ENCODE measurements at places on chromosomes 6 and 20. TPM values are rescaled to one million over a fixed set of nuclear protein-coding genes. Genes with fewer than 3 reads are reported as not detected.

GRCh38 chr20:24582373-24583168 lies 113.1 kb downstream of the SYNDIG1 start:
- no peaks in the 10 kb centered on the region for H3K36me3 ChIP-seq
- H3K27me3 ChIP-seq: no peaks in the 10 kb centered on the region
- no peaks in the 10 kb centered on the region for H3K4me1 ChIP-seq
- H3K27ac ChIP-seq: no peak overlapping the region

GRCh38 chr6:3353939-3354338 lies 95.2 kb downstream of the PSMG4 start:
- H3K27me3 ChIP-seq: no peaks in the 10 kb centered on the region
- H3K27ac ChIP-seq: no peak overlapping the region
- no peak overlapping the region for H3K4me3 ChIP-seq
- H3K4me1 ChIP-seq: peaks cover 27% of the 10 kb centered on the region
- no peaks in the 10 kb centered on the region for H3K36me3 ChIP-seq

GRCh38 chr20:62362991-62363919 lies 3.9 kb downstream of the LAMA5 start:
- peaks cover 8% of the 10 kb centered on the region for H3K36me3 ChIP-seq
- peak; percentile 27 for DNase-seq
- no peaks in the 10 kb centered on the region for H3K27me3 ChIP-seq
- H3K27ac ChIP-seq: peak overlapping the region; percentile 97

- DNase-seq: no peak
- no peak overlapping the region for H3K4me3 ChIP-seq
- no peak overlapping the region for H3K27ac ChIP-seq
- H3K36me3 ChIP-seq: no peaks in the 10 kb centered on the region
- H3K27me3 ChIP-seq: no peaks in the 10 kb centered on the region
- H3K4me1 ChIP-seq: peaks cover 44% of the 10 kb centered on the region
Measured at GRCh38 chr6:107622269-107622668, 132.4 kb downstream of the SOBP start.

DNA sequence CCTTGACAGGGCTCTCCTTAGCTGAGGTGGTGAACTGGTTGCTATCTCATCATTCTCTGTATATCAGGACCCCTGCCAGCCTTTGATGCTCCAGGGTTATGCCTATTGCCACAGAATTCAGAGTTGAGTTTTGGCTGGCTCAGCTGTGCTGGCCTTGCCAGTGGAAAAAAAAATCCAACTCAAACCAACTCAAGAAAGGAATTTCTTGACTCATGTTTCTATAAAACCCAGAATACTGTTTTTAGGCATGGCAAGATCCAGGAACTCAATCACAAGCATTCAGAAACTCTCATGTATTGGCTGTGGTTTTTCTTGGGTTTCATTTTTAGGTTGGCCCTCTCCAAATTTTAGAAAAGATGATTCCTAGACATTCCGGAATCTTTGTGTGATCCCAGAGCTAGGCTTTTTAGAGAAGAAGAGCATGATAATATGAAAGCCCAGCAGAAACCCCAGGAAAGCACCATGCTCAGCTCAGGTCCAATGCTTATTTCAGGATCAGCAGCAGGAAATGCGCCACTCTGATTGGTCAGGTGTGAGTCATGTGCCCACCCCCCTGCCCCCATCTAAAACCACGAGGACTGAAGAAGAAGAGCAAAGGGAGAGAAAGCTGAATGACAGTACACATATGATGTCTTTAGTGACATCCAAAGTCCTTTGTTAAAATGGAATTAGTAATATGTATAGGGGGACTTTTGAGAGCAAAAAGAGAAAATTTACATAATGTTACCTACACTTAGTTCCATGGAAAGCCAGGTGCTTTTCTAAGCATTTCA lies 122.9 kb downstream of the RNF144B start:
- H3K27me3 ChIP-seq: peaks cover 3% of the 10 kb centered on the region
- no peak overlapping the region for H3K4me3 ChIP-seq
- no peak overlapping the region for H3K27ac ChIP-seq
- no peaks in the 10 kb centered on the region for H3K36me3 ChIP-seq
- no peaks in the 10 kb centered on the region for H3K4me1 ChIP-seq

DNA sequence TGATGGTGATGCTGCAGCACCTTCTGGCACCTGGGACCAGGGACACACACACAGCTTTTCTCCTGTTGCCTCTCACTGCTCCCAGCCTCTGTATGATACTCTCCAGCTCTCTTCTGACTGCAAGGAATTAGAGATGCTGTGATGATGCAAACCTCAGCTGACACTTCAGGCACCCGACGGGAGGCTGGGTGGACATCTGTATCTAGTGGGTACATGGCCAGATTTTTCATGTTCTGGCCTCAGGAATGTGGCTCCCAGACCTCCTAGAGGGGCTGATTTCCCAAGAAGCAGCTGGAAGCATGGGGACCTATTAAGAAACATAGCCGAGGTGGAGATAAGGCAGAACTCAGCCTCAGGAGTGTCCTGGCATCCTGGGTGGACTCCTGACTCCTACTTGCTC lies 6.8 kb upstream of the EPB41L1 start:
- no peaks in the 10 kb centered on the region for H3K36me3 ChIP-seq
- H3K27ac ChIP-seq: peak overlapping the region; percentile 4
- no peak for DNase-seq
- H3K4me3 ChIP-seq: no peak overlapping the region
- peaks cover 68% of the 10 kb centered on the region for H3K4me1 ChIP-seq

- no peak overlapping the region for H3K4me3 ChIP-seq
- no peak for DNase-seq
- no peaks in the 10 kb centered on the region for H3K27me3 ChIP-seq
Measured at GRCh38 chr6:143727035-143727434, 49.3 kb downstream of the PHACTR2 start.

DNA sequence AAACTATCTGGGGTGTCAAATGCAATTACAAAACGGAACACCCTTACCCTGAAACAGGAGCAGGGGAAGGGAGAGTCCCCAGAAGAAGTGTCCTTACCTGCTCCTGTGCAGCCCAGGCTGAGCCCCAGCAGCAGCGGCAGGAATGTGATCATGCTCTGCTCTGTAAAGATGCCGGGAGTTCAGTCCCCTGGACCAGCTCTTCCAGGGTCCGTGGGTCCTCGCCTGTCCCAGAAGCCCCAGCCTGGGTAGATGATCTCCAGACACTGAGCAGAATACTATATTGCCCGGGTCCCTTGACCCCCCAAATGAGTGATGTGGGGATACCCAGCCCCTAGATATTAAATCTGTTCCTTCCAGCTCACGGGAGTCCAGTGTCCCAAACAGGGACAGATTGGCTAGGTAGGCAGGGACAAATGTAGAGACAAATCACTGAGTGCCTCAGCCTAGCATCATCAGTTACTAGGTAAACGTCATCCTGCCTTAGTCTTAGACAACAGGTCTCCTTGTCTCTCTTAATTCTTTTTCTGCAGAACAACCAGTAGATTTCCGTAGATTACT lies at the start of gene HLA-DMB:
TSS of gene HLA-DMB (minus strand) at position 373 of the 558 bp plus-strand sequence. CDS start at position 152, 221 bp downstream.
- no peak for DNase-seq
- no peaks in the 10 kb centered on the region for H3K36me3 ChIP-seq
- H3K4me3 ChIP-seq: peak within 1 kb of the TSS; percentile 67
- peaks cover 10% of the 10 kb centered on the region for H3K27me3 ChIP-seq
- peaks cover 19% of the 10 kb centered on the region for H3K4me1 ChIP-seq

DNA sequence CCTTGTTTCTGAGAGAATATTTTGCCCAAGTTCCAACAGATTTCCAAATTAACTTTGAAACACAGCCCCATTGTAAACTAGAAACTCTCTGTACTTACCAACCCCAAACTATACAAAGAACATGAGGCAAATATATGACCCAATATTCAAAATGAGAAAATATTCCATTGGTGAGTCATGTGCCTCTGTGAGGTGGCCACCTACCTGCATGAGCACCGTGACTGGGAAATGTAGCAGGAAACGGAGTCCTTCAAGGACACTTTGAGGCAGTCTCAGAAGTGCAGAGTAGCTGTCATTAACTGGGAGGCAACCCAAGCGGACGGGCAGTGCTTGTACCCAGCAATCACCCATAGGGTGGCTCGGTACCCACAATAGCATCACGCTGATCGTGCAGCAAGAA lies 335.5 kb upstream of the NOX3 start:
- no peak overlapping the region for H3K4me3 ChIP-seq
- no peak for DNase-seq
- H3K4me1 ChIP-seq: no peaks in the 10 kb centered on the region
- no peak overlapping the region for H3K27ac ChIP-seq
- peaks cover 5% of the 10 kb centered on the region for H3K27me3 ChIP-seq
- H3K36me3 ChIP-seq: no peaks in the 10 kb centered on the region

- H3K36me3 ChIP-seq: no peaks in the 10 kb centered on the region
- H3K4me3 ChIP-seq: peak overlapping the region; percentile 41
- peak; percentile 85 for DNase-seq
- peaks cover 19% of the 10 kb centered on the region for H3K4me1 ChIP-seq
- H3K27me3 ChIP-seq: no peaks in the 10 kb centered on the region
Measured at GRCh38 chr6:123519189-123519505, 117.6 kb downstream of the TRDN start.

- no peak overlapping the region for H3K4me3 ChIP-seq
- H3K4me1 ChIP-seq: no peaks in the 10 kb centered on the region
- DNase-seq: no peak
- H3K27me3 ChIP-seq: no peaks in the 10 kb centered on the region
Measured at GRCh38 chr6:45031601-45032000, 296.5 kb upstream of the RUNX2 start.

DNA sequence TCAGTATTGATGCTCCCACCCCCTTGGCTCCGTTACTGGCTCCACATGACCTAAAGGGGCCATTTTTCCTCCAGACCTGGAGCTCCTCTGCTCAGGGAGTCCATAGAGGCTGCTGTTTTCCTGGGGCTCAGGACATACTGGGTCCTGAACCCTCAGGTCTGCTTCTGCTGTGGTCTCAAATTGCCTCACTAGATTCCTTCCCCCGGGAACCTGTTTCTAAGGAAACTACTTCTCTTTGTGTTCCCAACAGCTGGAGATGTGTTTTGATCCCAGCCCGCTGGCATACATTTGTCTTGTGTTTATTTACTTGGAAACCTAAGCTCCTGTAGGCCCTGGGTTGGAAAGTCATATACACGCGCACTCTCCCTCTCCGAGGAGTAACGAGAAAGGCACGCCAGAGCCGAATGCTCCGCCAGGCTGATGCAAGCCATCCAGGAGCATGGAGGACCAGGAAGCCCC lies 222.8 kb downstream of the UST start:
- H3K4me3 ChIP-seq: no peak overlapping the region
- H3K36me3 ChIP-seq: no peaks in the 10 kb centered on the region
- H3K27ac ChIP-seq: peak overlapping the region; percentile 38
- peak; percentile 29 for DNase-seq
- peaks cover 16% of the 10 kb centered on the region for H3K27me3 ChIP-seq

DNA sequence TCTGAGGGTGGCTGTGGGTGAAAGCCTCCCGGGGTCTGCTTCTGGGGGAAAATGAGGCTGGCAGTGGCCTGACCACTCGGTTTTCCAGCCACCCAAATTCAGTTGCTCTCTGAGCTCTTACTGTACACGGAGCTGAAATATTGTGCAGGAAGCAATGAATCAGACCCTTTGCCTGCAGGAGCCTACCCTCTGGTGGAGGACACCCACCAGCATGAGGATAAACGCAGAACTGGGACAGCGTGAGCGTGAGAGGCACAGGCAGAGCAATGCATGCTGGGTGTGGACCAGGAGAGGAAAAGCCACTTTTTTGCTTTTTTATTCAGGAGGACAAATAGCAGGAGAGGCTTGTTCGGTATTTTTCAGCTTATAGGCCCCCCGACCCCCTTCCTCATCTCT lies 298.0 kb downstream of the QKI start:
- peaks cover 55% of the 10 kb centered on the region for H3K4me1 ChIP-seq
- peak overlapping the region; percentile 91 for H3K27ac ChIP-seq
- no peak for DNase-seq
- no peak overlapping the region for H3K4me3 ChIP-seq

- no peak overlapping the region for H3K4me3 ChIP-seq
- H3K4me1 ChIP-seq: peaks cover 44% of the 10 kb centered on the region
- H3K27ac ChIP-seq: no peak overlapping the region
- peaks cover 100% of the 10 kb centered on the region for H3K27me3 ChIP-seq
- H3K36me3 ChIP-seq: no peaks in the 10 kb centered on the region
Measured at GRCh38 chr6:127517693-127518092, 1.4 kb downstream of the MTCL3 start.

- no peak overlapping the region for H3K4me3 ChIP-seq
- H3K27me3 ChIP-seq: no peaks in the 10 kb centered on the region
- no peaks in the 10 kb centered on the region for H3K36me3 ChIP-seq
- no peak overlapping the region for H3K27ac ChIP-seq
Measured at GRCh38 chr6:97732045-97732444, 449.0 kb upstream of the MMS22L start.

GRCh38 chr6:80637312-80637711 lies 530.8 kb downstream of the BCKDHB start:
- H3K4me3 ChIP-seq: no peak overlapping the region
- H3K4me1 ChIP-seq: no peaks in the 10 kb centered on the region
- H3K27me3 ChIP-seq: no peaks in the 10 kb centered on the region
- no peak for DNase-seq

DNA sequence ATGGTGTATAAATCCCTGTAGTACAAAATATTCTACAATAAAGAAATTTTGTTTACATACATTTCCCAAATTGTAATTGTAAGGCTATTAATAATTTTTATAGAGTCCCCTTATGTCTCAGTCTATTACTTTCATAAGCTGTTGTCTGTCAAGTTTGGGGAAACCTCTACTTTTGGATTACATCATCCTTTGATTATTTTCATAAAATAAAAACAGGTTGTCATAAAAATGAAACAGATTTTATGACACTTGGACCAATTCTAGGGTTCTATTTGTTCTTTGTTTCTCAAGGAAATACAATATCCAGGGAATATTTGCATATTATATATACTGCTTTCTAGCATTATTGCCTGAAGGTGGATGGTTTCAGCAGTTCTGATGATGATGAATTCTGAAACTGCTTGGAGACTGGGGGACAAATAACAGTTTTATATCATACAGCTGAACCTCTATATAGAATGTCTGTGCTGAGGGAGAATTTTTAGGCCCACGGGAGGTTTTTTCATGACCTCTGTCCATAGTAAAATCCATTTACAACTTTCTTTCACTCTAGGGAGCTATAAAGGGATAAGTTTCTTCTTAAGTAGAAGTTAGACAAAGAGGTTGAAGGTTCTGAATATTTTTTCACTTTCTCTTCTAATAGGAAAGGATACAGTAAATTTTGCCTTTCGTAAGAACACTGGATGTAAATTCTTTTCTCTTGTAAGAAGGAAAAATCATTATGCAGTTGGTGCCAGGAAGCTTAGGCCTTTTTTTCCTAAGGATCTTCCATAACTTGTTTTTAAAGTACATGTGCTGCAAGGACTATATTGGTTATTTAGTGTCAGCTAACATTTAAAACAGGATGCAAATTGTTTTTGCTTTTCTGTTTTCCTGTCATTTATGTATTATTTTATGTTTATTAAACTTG lies 58.0 kb downstream of the CD2AP start:
- no peak overlapping the region for H3K4me3 ChIP-seq
- H3K36me3 ChIP-seq: peaks cover 17% of the 10 kb centered on the region
- H3K4me1 ChIP-seq: peaks cover 20% of the 10 kb centered on the region
- H3K27me3 ChIP-seq: no peaks in the 10 kb centered on the region
- no peak for DNase-seq

GRCh38 chr20:4300921-4301320 lies 285.6 kb upstream of the RNF24 start:
- DNase-seq: no peak
- no peaks in the 10 kb centered on the region for H3K36me3 ChIP-seq
- H3K27me3 ChIP-seq: peaks cover 23% of the 10 kb centered on the region
- peak overlapping the region; percentile 28 for H3K27ac ChIP-seq

GRCh38 chr6:148405894-148406293 lies 63.3 kb downstream of the SASH1 start:
- no peak overlapping the region for H3K4me3 ChIP-seq
- H3K27me3 ChIP-seq: no peaks in the 10 kb centered on the region
- H3K36me3 ChIP-seq: no peaks in the 10 kb centered on the region
- H3K27ac ChIP-seq: peak overlapping the region; percentile 65
- DNase-seq: no peak

Gene ZBTB12
- total RNA-seq: 3.5 TPM

Gene FNDC11
- 0.14 TPM for total RNA-seq

Gene TRIM40
- total RNA-seq: not detected

Gene ADTRP
- 0.33 TPM for total RNA-seq

Gene GPX5
- total RNA-seq: not detected

Gene CNR1
- 0.66 TPM for total RNA-seq

Data from left ventricle myocardium inferior (tissue), 1 donor.